ENCODE measurements at places on chromosomes 2 and 18.

DNA sequence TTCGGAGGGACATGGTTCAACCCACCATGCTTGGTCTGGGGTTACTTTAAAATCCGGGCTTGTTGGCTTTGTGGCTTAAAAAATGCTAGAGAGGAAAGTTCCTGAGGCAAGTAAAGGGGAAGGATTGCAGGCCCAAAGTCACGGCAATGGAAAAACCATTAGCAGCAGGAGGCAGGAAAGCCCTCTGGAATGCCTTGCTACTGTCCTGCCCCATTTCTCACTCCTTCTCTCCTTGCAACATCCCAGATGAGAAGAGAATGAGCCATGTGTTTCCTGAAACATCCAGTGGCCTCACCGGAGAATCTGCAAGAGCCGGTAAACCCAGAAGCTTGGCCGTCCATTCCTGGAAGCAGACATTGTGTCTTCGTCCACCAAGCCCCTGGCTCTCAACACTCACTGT is 97.4 kb upstream of the LCLAT1 start:
- DNase-seq = no peak

- no peak for DNase-seq
Measured at GRCh38 chr18:4208366-4208765, 246.7 kb downstream of the DLGAP1 start.

GRCh38 chr18:2150566-2150965 is 420.7 kb downstream of the METTL4 start:
- DNase-seq = no peak

- no peak for DNase-seq
Measured at GRCh38 chr2:104790901-104791495, 62.9 kb upstream of the POU3F3 start.

Measured in NCI-H460 (cell line).